ENCODE measurements at places on chromosomes 12 and 14.

- DNase-seq: peak; percentile 74
Observed at GRCh38 chr12:68310370-68310769, 21.8 kb downstream of the MDM1 start.

GRCh38 chr14:99718031-99718810, 34.1 kb downstream of the CYP46A1 start:
- DNase-seq: no peak

GRCh38 chr14:76940021-76940760, 88.3 kb downstream of the IRF2BPL start:
- no peak for DNase-seq

GRCh38 chr12:24909667-24910066, 39.2 kb downstream of the BCAT1 start:
- peak; percentile 65 for DNase-seq

DNA sequence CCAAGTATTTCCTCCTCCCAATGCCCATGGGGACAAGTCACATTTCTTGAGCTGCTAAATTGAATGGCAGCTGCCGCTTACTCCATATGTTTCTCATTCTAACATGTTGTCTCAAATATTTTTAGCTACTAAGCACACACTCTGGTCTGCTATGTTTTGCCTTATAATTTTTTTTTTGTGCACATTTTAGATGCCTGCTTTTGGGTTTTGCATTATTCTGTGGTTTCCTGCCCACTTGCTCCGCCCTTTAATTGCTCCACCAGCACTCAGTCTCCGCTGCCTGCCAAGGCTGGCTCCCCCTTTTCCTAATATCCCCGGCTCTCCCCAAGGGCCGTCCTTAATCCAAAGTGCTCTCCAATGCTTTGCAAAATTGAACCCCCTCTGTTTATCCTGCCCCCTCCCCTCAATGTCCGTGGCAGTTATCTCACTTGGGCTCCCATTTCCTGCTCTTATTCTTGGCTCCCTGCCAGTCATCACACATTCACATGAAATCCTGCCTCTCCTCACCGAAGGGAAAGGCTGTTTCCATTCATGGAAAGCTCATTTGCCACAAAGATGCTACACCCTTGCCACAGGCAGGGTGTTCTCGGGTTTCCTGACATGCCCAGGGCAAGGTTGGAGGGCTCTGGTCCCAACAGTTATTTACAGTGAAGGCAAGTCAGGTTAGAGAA, 79.4 kb downstream of the C12orf75 start:
- DNase-seq: no peak

GRCh38 chr12:49478949-49479664, 59.7 kb upstream of the KCNH3 start:
- DNase-seq: no peak

DNA sequence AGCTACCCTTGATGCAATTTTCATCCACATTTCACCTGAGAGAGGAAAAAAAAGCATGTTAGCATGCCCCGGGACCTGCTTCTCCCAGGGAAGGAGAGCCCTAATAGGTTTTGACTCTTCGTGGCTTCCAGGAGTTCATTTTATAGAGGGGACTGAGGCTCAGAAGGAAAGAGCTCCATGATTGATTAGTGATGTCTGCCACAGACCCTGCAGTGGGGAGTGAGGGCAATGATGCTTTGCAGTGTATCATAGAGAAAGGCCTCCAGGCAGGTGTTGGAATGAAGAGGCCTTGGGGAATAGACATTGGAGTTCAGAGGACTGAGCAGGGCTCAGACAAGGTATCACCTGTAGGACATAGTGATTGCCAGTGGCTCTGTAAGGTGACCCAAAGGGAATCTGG, 41.5 kb downstream of the RNFT2 start:
- DNase-seq: no peak

- peak; percentile 46 for DNase-seq
Observed at GRCh38 chr14:59630288-59630963, 53.8 kb upstream of the CCDC175 start.

- DNase-seq: no peak
Observed at GRCh38 chr12:25852792-25853191, 105.7 kb upstream of the RASSF8 start.

DNA sequence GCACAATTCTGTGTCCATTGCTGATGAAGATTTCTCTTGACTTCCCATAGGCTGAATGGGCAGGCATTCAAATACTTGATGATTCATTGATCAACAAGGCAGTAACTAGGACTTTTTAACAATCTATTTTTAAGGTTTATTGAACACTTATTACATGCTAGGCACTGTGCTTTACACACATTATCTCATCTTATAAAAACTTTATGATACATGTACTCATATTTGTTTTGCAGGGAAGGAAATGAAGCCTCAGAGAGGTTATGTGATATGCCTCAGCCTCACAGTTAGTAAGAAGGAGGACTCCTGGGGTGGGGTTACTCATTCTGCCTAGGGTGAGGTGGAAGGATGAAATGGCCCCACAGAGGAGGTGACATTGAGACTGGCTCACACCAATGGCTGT, 12.9 kb upstream of the EMP1 start:
- DNase-seq: peak; percentile 46

- no peak for DNase-seq
Observed at GRCh38 chr14:85865701-85866100, 335.8 kb downstream of the FLRT2 start.

DNA sequence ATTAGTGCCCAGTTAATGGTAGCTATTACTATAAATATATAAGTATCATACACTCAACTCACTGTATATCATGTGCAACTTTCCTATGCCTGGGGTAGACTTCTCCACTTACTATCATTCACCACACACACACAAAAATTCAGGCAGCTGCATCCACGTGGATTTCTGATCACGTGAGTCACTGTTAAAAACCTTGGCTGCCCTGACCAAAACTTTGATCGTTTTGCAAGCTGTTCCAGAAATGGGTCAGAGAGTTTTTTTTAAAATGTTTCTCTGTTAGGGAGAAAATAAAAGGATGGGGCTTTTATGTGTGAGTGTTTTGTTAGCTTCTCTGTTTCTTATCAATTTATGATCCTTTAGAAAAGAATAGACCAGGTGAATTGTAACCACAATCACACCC, 198.2 kb upstream of the CNOT2 start:
- DNase-seq: no peak

DNA sequence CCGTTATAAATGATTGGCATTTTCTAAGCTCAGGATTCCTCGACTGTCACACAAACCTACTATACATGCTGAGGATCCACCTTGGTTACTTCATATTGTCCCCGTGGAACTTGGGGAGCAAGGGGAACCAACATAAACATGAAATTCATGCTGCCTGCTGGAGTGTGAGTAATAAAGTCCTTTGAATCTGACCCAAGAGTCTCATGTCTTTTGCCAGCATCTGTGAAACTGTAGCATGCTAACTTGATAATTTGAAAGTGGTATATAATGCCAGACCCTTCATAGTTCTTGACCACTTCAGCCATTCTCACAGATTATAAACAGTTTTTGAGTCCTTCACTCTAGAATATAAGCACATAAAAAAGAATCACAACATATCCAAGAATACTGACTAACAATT, 17.1 kb downstream of the SLC35F4 start:
- DNase-seq: no peak

DNA sequence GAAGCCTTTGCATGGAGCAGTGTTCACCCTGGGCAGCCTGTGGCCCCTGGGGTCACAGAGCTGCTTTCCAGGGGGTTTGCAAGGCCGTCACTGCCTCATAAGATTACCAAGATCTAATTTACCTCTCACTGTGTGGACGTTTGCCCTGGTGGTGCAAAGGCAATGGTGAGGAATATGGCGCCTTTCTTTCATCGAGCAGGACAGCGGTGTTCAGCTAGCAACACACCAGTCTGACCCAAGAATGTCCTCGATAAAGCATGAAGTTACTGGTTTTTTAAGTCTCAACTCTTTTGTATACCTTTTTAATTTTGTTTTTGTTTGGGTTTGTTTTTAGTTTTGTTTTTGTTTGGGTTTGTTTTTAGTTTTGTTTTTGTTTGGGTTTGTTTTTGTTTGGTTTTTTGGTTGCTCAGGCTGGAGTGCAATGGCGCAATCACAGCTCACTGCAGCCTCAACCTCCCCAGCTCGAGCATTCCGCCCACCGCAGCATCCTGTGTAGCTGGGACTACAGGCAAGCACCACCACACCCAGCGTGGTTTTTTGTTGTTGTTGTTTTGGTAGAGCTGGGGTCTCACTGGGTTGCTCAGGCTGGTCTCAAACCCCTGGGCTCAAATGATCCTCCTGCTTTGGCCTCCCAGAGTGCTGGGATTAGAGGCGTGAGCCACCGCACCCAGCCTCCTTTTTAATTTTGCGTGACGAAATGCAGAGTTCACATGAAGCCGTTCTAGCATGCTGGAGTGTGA, 57.9 kb downstream of the PPP2R5C start:
- no peak for DNase-seq

GRCh38 chr12:43863770-43864366, 28.0 kb downstream of the TMEM117 start:
- DNase-seq: no peak

GRCh38 chr14:55073856-55074255, 22.4 kb downstream of the MAPK1IP1L start:
- DNase-seq: no peak

DNA sequence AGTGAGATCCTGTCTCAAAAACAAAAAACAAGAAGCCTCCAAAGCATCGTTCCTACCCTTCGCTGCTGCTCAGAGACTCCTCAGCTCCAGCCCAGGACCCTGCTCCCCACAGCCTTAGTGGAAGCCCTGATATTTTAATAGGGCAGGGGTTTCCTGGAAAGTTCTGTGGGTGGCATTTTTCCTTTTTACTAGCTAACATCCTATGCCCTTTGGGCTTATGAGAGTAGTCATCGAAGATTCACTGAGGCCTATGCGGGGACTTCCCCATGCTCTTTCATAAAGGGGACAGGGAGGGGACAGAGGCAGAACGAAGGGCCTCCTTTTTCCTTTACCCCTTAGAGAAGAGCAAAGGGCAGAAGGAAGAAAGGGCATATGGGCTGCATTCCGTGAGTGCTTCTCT, 8.3 kb downstream of the LAG3 start:
- no peak for DNase-seq

DNA sequence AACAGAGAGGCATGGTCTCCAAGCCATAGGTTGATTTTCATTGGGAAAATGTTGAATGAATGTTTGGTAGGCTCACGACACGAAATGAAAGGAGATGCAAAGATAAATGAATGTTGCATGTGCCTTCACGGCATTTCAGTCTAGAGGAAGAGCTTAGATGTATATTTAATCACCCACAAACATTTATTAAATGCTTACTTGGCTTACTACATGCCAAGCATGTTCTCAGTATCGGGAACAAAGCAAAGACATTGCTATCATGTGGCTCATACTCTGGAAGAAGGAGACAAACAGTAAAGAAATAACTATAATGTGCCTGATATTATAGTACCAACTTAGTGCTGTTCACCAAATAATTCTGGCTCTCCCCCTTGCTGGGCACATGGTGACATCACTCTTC, 133.5 kb downstream of the LLPH start:
- DNase-seq: no peak

DNA sequence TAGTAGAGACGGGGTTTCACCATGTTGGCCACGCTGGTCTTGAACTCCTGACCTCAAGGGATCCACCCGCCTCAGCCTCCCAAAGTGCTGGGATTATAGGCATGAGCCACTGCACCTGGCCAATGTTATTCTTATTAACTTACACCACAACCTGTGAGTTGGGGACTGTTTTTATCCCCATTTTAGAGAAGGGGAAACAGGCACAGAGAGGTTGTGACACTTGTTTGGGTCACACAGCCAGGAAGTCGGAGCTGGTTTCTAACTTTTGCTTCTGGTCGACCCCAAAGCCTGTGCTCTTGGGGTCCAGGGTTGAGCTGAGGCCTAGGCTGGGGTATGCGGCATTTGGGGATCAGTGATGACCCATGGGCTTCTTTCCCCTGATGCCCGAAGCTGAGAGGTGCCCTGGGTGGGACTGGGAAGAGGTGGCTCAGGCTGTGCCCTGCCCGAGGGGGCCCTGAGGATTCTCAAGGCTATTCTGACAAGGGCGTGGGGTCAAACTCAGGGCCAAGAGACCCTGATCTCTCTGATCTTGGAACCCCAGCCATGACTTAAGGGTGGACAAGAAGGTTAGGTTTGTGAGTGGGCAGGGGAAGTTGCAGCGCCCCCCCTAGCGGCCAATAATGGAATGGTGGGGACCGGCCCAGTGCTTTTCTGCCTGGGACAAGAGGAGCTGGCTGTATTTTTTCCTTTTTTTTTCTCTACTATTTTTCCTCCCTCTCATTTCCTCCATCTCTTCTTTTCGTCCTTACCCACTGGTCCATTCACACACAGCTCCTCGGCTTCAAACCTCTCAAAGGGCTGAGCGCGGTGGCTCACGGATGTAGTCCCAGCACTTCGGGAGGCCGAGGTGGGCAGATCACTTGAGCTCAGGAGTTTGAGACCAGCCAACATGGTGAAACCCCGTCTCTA, 3.0 kb downstream of the SDSL start:
- peak; percentile 30 for DNase-seq

DNA sequence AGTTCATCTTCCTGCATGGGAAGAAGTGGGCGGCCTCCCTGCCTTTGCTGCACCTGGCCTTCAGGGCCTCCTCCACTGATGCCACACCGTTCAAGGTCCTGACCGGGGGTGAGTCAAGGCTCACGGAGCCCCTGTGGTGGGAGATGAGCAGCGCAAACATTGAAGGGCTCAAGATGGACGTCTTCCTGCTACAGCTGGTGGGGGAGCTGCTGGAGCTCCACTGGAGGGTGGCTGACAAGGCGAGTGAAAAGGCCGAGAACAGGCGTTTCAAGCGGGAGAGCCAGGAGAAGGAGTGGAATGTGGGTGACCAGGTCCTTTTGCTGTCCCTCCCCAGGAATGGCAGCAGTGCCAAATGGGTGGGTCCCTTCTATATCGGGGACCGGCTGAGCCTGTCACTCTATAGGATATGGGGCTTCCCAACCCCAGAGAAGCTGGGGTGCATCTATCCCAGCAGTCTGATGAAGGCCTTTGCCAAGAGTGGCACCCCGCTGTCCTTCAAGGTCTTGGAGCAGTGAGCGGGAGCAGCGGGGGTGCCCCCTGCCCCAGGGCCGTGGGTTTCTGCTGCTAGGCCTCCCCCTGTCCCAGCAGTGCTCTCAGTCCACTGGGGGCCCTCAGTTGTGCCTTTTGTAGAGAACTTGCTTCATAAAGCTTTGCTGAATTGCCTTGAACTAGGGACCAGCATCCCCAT, 12.4 kb downstream of the CBLN3 start:
- no peak for DNase-seq

GRCh38 chr14:54182419-54183045, 214.3 kb upstream of the CDKN3 start:
- no peak for DNase-seq
